ENCODE measurements at places on chromosomes 4 and X.

DNA sequence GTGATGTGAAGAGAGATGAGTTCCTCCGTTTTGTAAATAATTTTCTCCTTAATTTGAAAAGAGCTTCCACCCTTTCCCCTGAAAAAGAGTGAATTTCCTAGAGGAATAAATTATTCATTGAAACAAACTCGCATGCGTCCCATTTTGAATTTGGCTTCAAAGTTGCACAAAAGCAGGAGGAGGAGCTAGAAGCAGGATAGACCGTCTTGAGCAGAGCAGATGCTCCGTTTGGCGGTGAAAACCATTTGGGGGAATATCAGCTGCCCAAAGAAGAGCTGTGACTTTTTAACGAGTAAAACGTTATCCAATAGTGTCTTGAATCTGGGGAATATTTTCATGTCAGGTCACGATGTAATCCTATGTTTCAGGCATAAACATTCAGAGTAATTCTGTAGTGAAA is 42.0 kb downstream of the FAM149A start:
- DNase-seq, result no peak

DNA sequence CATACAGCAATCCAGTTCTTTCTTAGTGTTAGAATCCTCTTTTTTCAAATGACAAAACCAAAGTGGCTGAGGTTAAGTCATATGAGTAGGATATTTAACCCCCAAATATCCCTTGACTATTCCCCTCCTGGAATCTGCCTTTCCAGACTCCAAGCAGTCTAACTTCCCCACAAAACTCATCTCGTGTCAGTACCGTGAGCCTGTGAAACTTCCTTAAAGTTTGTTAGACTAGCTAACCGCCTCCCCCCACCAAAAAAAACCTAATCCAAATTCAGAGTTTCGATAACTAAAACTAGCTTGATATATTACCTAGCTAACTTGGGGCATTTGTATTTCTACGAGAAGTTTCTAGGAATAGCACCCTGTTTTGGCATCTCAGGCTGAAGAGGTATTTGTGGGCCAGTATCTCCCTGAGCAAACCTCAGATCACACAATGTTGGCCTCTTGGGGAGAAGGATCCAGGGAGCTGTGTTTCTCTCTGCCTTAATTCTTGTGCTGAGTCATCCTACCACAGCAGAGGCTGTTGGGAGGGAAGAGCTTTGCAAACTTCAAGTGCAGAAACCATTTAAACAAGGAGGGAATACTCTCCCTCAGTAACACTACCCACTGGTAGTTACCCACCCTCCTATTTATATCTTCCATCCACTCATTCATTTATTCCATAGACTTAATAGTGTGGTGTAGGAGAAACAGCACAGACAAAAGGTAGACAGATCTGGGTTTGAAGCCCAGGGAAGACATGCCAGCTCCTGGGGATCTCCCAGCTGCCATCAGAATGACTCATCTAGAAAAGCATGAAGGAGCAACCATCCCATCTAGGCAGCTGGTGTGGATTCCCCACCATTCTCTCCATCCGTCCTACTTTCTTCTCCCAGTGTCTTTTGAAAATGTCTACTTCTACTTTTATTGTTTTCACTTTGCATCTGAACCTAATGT is 39.3 kb upstream of the TXK start:
- no peak for DNase-seq

- no peak for DNase-seq
Measured at GRCh38 chrX:68725756-68726365, 78.4 kb downstream of the STARD8 start.

DNA sequence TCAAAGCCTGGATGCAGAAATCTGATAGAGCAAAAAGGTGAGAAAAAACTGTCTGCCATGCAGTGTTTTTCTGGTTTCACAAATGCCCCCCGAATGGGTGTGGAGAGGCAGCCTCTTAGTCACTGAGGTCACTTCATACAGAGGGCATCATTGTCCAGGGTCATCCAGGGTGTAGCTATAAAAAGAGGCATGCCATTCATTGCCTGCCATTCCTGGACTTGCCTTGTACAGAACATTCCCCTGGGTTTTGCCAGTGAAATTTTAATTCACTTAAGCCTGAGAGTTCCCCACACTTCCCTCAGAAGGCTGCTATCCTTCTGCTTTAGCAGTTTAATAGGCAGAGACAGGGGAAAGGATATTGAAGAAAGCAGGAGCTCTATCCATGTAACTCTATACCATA is 230.3 kb downstream of the UNC5C start:
- DNase-seq, result no peak

DNA sequence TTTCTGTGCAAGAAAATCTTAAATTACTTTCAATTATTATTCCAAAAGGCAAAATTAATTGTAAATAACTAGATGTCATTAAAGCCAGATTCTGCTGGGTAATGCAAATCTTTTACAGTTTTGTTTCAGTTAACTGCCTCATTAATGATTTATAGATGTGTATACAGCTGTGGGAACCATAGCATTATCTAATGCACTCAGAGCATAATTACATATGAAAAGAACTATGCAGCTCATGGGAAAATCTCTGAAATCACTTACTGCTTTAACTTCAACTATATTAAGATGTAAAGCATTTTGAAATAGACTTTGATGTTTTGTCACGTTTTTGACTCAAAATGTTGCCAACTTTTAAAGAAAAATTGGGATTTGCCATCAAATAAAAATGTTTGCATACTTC is 630.3 kb upstream of the KLHL4 start:
- no peak for DNase-seq

DNA sequence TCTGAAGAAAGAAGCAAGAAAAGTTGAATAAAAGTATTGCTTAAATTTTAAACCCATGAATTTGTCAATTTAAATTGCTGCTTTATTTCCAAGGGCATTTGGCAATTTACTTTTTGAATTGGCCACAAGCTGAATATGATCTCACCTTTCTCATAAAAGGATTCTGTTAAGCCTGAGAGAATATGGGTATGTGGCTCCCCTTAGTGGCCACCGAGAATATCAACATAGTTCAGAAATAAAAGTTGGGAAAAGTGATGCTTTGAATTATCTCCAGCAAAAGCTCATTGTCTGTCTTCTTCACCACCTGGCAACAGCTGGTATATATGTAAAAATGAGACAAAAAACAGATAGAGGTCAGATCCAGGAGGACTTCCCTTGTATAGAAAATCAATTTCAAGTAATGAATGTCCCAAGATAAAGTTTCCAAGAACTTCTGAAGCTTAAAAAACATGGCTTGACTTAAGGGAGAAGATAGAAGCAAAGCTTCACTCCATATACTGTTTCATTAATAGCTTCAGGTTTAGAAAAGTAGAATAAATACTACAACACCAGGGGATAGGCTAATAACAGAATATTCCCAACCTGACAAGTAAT is 290.7 kb upstream of the FAM241A start:
- DNase-seq, result no peak

- DNase-seq, result no peak
Measured at GRCh38 chrX:39377157-39377556, 575.9 kb downstream of the MID1IP1 start.

DNA sequence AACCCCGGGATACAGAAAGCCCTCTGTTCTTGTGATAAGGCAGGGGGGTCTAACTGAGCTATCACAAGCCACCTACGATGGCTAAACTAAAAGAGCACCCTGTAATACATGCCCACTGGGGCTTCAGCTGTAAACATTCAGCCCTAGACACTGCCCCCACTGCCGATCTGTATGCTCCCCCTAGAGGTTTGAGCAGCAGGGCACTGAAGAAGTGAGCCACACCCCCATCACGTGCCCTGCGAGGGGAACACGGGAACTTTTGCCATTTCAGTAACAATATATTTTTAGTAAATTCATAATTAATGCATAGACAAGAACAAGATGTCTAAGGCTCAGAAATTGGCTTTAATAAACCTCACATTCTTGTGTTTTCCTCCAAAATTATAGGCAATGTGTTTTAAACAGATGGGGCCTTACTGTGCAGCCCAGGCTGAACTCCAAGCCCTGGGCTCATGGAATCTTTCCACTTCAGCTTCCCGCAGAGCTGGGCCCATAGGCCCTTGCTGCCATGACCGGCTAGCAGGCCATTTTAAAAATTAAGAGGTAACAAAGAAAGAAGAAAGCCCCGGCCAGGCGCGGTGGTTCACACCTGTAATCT is 235.3 kb upstream of the SFRP2 start:
- no peak for DNase-seq

GRCh38 chr4:134327274-134328122 is 125.9 kb upstream of the PABPC4L start:
- DNase-seq, result no peak

DNA sequence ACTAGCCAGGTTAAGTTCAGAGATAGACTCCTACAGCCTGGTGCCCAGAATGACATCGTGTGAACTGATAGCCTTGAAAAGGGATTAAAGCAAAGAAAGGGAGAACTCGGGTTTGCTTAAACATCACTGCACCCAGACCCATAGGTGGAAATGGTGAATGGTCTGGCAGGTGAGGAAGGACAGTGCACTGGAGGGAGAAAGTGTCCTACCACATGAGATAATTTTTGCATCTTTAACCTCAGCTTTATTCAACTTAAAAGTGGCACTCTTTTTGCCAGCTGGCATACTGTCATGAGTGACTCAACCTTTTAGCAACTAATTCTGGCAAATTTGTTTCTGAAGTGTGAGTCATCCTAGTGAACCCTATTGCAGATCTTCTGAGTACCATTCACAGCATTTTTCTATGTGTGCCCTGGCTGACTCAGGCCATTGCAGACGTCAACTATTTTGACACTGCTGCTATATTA is 53.0 kb upstream of the DAPP1 start:
- DNase-seq, result no peak

- DNase-seq, result no peak
Measured at GRCh38 chr4:138450546-138451275, 208.6 kb upstream of the SLC7A11 start.

GRCh38 chr4:18961266-18961665 is 939.7 kb upstream of the LCORL start:
- DNase-seq, result no peak

DNA sequence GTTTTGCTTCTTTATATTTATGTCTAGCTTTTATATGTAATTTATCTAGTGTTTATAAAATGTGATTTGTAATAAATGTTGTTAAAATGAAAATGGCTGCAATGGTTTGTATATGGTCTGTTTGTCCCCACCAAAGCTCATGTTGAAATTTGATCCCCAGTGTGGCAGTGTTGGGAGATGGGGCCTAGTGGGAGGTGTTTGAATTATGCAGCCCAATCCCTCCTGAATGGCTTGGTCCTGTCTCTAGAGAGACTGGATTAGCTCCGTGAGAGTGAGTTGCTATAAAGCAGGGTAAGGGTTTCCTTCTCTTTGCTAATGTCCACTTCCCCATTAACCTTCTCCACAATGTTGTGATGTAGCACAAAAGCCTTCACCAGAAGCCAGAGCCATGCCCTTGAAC is 30.0 kb upstream of the JADE3 start:
- no peak for DNase-seq

DNA sequence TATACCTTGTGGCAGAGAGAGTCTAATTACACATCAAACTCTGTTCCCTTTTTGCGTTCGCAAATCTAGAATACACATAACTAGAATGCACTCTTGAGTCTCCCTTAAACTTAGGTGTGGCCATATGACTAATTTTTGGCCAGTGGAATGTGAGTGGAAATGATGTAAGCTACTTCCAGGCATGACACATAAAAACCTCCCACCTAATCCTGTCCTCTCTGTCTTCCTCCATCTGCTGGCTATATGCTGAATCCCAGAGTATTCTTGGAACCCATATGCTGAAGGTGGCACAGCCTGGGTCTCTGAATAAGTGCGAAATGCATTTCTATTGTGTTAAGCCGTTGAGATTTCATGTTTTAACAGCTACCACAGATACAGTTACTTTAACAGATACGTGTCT is 269.9 kb upstream of the NRK start:
- no peak for DNase-seq

- DNase-seq, result no peak
Measured at GRCh38 chr4:14078326-14078725, 450.8 kb upstream of the BOD1L1 start.

GRCh38 chr4:6383009-6383404 is 89.4 kb downstream of the PPP2R2C start:
- DNase-seq, result no peak

DNA sequence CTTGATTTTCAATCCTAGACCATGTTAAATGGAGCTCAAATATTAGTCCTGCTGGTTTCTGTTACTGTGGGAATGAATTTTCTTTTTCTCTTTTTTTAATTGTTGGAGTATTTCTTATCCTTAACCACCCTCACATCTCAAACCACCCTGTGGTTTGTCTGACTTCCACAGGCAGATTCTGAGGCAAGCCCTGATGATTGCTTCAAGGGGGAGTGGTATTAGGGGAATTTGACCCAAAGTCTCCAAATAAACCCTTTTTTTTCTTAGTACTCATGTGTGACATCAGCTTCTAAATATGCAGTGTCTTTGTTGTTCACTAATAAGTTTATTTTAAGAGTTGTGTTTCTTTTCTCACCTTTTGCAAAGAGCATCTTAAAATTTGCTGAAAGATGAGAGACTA is 810.3 kb downstream of the IL1RAPL1 start:
- no peak for DNase-seq

DNA sequence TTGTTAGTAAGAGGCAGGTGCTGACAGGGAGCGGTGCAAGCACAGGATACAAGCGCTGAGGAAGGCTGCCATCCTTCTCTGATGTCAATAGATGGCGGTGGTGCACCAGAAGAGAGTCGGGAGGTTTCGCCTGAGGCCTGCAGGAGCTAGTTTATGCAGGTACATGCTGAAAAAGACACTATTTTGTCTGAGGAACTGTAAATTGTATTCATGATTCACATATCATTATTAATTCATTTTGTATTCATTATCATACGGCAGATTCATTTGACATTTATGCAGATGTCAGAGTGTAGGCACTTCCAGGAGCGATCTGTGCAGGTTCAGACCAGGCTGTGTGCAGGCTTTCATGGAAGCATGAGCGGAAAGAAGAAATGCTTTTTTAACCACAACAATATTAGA is 824.0 kb downstream of the STIM2 start:
- no peak for DNase-seq

- DNase-seq, result no peak
Measured at GRCh38 chr4:52425751-52426326, 233.3 kb downstream of the USP46 start.

- no peak for DNase-seq
Measured at GRCh38 chrX:133638285-133638684, 223.0 kb upstream of the GPC4 start.

DNA sequence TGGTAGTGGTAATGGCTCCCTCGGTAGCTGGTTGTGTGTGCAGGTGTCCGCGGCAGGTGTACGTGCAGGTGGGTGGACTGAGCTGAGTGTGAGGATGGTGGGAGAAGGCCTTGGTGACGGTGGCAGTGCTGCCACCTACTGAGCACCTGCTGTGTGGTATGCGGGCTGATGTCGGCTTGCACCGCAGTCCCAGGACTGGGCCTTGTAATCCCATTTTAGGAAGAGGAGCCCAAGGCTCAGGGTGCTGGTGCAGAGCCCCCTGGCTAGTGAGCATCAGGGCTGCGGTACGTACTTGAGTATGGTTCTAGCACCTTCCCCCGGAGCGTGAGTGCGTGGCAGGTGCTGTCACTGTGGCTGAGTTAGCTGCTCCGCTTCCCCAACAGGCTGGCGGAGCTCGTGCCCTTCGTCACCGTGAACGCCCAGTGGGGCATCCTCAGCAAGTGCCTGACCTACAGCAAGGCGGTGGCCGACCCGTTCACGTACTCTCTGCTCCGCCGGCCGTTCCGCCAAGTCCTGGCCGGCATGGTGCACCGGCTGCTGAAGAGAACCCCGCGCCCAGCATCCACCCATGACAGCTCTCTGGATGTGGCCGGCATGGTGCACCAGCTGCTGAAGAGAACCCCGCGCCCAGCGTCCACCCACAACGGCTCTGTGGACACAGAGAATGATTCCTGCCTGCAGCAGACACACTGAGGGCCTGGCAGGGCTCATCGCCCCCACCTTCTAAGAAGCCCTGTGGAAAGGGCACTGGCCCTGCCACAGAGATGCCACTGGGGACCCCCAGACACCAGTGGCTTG is 5.7 kb upstream of the CPZ start:
- DNase-seq, result no peak
